ENCODE measurements at places on chromosomes 3 and 15.

DNA sequence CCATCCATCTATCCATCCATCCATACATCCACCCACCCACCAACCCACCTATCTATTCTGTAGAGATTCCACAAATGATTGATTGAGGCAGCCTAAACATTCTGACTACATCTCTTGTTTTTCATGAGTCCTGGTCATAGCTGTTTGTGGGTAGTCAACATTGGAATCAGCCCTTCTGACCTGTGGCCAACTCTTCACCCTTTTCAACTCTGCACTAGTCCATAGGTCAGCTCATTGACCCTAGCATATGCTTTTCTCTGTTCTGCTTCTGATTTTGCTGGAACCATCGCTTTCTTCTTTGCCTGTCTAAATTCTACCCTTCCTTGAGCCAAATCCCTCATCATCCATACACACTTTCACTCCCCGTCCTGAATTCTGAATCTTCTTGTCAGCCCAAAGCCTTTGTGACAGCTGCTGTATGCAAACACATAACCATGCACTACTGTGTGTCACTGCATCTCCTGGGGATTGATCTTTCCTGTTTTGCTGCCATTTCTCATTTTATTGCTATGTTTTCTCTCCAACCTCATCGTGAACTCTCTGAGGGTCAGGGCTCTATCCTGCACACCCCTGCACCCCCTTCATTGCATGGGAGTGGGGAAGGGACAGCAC, 16.8 kb upstream of the KCTD6 start:
- no peak for DNase-seq

DNA sequence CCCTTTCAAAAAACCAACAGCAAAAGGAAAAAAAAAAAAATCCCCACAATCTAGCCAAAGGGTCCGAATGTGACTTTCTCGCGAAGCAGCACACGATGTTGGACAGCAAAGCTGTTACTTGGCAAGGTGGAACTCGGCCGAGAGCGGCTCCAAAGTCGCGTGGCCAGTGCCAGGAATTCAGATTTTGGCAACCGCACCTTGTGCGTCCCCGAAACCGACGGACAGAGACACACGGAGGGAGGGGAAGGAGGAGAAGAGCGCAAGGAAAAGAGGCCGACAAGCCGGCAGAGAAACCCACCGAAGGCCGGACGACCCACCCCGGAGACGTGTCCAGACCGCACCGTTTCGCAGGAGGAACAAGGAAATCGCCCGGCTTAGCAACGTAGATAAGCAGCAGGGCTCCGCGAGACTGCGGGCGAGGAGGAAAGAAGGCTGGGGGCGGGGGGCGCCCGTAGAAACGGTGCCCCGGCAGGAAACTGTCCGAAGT, 517.3 kb downstream of the MECOM start:
- peak; percentile 2 for DNase-seq

DNA sequence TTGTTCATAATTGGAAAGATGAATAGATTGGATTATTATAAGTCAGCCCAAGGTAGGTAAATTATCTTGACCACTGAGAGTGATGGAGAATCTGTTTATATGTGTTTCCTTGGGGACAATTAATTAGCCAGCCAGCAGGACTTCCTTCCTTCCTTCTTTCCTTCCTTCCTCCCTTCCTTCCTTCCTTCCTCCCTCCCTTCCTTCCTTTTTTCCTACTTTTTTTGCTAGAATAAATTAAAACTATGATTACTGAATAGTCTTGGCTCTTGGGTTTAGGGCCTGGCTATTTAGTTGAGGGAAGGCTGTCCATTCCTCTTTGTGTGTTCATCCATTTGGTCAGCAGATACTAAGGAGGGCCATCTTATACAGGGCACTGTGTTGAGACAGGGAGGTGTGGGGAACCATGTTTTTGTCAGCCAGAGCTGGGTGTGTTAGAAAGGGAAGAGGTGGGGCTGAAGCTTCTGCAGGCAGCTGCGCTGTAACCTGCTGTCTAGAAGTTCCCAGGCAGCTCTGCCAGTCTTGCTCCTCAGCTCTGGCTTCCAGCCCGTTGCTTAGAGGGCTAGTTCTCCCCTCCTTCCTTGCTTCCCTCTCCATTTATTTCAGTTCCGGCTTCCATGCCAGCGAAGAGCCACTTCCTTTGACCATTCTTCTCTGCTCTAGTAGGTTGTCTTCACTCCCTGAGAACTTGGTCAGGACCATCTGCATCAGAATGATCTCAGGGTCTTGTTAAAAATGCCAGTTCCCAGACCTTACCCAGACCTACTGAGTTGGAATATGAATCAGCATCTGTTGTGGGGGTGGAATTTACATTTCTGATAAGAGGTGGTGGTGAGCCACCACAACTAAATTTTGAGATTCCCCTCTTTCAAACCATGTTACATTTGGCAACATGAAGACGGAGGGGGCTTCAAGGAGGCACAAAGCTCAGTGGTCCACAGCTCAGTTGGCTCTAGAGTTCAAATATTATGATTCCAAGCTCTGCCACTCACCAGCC, 113.9 kb downstream of the DGKG start:
- DNase-seq, result no peak

DNA sequence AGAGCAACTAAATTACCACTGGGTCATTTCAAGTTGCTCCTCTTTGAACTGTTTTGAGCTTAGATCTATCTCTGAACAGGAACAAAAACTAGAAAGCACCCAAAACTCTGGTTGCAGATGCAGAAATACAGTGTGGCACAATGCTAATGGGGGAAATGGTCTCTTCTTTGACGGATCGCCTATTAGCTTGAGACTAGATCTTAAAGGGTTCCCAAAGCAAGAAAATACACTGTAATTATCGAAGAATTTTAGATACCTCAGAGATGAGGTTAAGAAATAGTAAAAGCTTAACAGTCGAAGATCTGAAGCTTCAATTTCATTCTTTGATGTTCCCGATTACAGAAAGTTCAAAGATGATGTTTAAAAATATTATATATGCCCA, 818 bp downstream of the PPP1R2 start:
- DNase-seq, result no peak

GRCh38 chr3:144643771-144644198, 672.2 kb downstream of the DIPK2A start:
- DNase-seq, result no peak

GRCh38 chr3:181723625-181724191, 12.0 kb downstream of the SOX2 start:
- no peak for DNase-seq

DNA sequence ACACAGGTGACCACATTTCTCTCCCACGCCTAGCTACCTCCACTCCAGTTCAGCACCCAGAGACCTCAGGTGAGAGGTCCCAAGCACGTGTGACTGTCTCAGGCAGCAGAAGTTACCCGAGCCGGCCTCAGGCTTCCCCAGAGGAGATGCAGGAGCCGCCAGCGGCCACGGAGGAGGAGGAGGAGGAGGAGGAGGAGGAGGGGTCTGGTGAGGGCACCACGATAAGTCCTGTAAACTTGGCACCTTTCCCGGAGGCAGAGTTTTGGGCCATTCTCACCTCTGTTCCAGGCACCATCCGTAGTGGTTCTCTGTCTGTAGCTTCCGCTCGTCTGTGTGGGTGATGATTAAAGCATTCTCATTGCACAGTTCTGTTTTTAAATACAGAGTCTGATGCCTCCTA, 56.1 kb downstream of the CCK start:
- DNase-seq, result no peak

DNA sequence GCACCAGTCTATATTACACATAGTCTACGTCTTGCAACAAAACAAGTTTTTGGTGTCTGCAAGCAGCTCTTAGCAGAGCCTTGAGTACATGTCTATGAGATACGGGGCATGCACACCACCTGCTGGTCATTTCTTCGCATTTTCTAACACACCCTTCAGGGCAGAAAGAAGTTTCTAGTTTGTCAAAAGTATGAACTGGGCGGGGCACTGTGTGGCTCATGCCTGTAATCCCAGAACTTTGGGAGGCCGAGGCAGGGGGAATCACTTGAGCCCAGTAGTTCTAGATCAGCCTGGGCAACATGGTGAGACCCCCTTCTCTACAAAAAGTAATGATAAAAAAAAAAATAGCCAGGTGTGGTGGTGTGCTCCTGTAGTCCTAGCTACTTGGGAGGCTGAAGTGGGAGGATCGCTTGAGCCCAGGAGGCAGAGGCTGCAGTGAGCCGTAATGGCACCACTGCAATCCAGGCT, 64.2 kb upstream of the ARL8B start:
- DNase-seq, result peak; percentile 74

DNA sequence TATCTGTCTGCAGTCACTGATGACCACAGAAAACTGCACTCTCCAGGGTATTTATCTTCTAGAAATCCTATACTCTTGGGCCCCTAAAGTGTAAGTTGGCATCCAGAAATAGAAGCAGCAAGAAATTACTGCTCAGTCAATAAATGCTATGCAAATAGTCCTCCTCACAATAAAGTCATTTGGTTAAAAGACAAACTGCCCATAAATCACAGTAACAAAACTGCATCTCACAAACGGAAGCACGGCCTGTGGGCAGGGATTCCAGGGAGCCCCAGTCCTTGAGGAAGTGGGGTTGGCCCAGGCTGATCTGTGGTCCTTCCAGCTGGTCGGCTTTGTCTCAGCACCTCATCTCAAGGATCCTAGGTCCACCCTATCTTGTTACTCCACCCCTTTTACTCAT, 29.7 kb upstream of the SPATA12 start:
- DNase-seq, result no peak

GRCh38 chr3:64161481-64161952, 63.7 kb downstream of the PRICKLE2 start:
- DNase-seq, result no peak

DNA sequence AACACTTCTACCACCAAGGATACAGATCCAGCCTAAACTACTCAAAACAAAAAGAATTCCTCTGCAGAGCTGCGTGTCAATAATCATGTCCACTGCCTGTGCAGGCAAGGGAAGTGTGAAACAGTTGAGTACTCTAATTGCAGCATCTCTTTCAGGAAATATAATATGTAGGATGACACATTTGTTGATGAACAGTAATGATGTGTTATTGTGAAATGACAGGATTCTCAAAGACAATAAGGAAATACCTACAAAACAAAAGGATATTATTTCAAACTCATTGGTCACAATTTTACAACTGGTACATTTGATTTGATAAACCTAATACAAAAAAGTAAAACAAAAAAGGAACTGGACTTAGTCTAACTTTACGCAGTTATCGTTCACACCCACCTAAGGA, 4.4 kb downstream of the SPG11 start:
- no peak for DNase-seq

GRCh38 chr3:65048151-65048550, 360.4 kb upstream of the ADAMTS9 start:
- DNase-seq, result no peak

GRCh38 chr3:47636225-47636624, 57.6 kb upstream of the CSPG5 start:
- no peak for DNase-seq

DNA sequence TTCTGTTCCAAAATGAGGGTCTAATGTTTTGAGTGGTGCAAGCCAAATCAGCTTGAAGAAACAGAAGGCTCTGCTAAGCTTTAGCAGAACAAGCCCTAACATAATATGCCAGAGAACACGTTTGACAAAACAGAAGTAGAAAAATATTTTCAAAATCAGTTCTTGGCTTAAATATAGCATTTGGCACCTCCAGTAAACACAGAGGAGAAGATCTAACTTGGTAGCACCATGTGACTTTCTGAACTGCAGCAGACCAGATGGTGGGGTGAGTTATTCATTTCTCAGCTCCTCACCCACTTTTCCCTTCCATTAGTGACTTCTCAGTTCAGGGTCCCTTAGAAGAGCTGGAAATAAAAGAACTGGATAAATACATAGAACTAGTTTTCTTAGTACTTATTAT, 395.8 kb downstream of the MAGI1 start:
- no peak for DNase-seq

DNA sequence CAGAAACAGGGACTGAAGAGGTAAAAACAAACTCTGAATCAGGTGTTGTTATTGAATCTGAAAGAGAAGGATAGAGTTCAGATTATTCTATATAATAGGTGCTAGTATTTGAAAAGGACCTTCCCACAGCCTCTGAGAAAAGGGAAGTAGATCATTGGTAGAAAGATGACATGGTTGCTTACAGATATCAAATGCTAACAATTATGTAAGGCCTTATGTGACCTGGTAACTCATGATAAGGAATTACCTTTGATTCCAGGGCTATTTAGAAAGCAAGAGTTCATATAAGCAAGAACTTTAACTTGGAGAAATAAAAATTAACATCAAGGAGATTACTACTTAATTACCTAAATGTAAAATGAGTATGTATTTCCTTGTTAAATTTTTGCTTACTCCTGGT, 7.6 kb downstream of the SLC27A2 start:
- DNase-seq, result no peak

GRCh38 chr3:58622436-58622835, 44.1 kb downstream of the FAM3D start:
- DNase-seq, result no peak

- DNase-seq, result peak; percentile 90
Observed at GRCh38 chr3:72338942-72339669, 509.1 kb downstream of the SHQ1 start.

DNA sequence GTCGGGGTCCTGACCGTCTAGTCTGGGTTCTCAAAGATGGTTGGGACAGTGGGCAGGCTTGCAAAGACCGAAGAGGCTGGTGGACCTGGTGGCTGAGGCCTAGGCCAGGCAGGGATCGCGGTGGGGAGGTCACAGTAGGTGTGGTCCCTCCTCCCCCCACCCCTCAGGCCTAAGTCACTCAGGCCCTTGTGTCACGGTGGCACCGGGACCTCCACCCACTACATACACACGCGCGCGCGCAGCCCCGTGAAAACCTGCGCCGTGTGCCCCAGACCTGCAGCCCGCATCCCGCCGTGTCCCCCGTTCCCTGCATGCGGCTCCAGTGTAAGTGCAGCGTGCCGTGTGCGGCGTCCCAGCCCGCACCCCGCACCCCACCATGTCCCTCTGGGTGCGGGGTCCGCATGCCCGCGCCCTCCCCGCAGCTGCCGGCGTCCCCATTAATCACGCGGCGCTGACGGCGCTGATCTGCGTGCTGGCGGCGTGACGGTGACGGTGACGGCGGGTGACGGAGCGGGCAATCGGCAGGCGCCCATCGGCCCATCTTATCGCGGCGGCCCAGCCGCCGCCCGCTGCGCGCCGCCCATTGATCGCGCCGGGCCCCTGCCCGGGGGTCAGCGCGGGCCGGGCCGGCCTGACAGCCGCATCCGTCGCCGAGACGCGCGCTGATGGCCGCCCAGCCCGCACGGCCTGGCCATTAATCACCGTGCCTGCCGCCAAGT, 24.4 kb downstream of the SEC61A1 start:
- peak; percentile 41 for DNase-seq

All from stimulated activated CD4-positive, alpha-beta T cell treated with anti-CD3 and anti-CD28 coated beads, Interleukin-1b, Interleukin-23, amount 100 ng/mL, for 48 hours (primary cell).